ENCODE measurements at places on chromosomes 3 and 15.
A peak's percentile ranks its signal among the peaks of the same experiment; 100 is the strongest.

- DNase-seq, result no peak
Observed at GRCh38 chr3:187237741-187238140, 40.5 kb downstream of the RTP1 start.

- no peak for DNase-seq
Observed at GRCh38 chr3:173622166-173622565, 224.6 kb downstream of the NLGN1 start.

GRCh38 chr3:49257187-49257586 lies 19.8 kb downstream of the C3orf62 start:
- no peak for DNase-seq

DNA sequence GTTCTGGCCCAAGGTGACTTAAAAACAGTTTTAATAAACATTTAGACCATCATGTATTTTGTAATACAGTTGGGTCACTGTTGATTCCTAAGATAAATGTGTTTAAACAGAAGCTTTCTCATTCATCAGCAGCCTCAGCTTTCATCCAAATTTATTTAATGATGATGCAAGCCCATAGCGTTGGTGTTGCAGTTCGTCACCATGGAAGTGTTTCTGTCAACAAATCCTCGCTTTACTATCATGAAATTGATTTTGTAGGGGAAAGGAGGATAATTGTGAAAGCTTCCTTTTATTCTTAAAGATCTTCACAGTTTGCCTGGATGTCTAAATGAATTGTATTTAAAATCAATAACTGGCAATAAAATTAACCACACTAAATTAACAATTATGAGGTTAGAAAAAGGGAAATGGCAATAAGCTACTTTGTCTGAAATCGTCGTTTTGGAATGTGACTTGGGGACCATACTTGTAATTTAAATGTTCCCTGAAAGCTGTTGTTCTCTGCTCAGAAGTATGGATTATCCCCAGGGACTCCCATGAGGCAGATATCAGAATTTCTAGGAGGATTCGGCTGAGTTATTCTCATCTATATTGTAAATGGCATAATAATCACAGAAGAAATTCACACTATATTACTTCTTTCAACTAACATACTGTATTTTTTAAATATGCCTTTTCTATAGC lies 29.0 kb downstream of the CMSS1 start:
- DNase-seq, result no peak

- DNase-seq, result no peak
Observed at GRCh38 chr3:55891106-55891505, 404.0 kb upstream of the WNT5A start.

- no peak for DNase-seq
Observed at GRCh38 chr3:188571531-188572095, 417.7 kb downstream of the LPP start.

GRCh38 chr3:194296454-194297263 lies 54.5 kb downstream of the CPN2 start:
- no peak for DNase-seq

- no peak for DNase-seq
Observed at GRCh38 chr15:31296219-31296645, 30.4 kb upstream of the KLF13 start.

DNA sequence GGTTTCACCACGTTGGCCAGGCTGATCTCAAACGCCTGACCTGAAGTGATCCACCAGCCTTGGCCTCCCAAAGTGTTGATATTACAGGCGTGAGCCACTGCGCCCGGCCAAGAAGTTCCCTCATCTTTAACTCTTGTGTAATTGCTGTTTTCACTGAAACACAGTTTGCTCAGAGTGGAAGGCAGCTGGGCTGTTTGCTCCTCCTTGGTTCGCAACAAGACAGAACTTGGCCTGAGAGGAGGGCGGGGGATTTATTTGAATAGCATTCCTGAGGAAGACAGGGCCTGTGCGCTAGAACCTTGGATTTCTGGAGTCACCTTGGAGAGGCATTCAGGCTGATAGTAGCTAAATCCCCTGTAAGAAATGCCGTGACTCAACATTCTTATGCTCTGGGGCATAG lies 226.7 kb upstream of the MCTP2 start:
- no peak for DNase-seq

DNA sequence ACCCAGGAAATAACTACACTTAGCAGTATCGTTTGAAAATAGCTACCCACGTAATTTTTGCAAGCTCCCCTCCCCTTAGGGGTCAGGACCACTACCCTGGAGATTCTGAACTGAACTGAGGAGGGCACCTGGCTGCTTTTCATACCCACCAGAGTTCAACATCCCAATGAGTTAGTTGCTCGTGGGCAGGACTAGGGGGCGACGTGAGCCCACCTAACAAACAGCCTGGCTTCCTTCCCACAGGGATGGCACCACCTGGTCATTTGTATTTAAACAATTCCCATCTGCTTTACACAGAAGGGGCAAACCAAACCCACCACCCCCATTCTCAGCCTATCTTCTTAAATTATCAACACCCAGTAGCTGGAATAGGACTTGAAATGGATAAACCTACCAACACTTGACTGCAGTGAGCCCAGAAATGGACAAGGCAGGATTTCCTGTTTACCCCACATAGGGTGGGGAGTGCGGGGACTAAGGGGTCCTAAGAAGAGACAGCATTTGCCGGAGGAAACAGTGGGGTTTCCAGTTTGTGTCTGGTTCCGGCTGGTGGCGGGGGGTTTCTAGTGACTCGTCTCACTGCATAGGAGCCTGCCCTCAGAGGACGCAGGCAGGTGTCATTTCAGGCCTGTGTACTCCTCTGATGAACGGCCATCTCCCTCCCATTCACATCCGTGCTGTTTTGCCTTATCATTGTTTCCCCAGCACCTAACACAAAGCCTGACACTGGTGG lies 11.6 kb upstream of the VGLL4 start:
- peak; percentile 68 for DNase-seq

DNA sequence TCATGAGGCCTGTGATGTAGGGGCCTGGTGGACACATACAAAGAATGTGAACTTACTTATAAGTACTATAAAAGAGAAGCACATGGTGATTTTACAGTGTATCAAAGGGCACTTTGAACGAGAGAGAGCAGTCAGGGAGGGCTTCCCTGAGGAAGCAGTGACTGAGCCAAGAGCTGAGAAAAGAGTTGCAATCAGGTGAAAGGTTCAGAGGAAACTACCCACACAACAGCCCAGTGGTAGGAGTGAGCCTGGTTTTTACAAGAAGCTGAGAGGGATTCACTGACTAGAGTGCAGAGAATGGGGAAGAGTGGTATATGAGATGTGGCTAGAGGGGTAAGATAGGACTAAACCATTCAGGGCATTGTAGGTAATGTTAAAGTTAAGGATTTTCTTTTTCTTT lies 57.1 kb downstream of the CALML4 start:
- DNase-seq, result no peak

DNA sequence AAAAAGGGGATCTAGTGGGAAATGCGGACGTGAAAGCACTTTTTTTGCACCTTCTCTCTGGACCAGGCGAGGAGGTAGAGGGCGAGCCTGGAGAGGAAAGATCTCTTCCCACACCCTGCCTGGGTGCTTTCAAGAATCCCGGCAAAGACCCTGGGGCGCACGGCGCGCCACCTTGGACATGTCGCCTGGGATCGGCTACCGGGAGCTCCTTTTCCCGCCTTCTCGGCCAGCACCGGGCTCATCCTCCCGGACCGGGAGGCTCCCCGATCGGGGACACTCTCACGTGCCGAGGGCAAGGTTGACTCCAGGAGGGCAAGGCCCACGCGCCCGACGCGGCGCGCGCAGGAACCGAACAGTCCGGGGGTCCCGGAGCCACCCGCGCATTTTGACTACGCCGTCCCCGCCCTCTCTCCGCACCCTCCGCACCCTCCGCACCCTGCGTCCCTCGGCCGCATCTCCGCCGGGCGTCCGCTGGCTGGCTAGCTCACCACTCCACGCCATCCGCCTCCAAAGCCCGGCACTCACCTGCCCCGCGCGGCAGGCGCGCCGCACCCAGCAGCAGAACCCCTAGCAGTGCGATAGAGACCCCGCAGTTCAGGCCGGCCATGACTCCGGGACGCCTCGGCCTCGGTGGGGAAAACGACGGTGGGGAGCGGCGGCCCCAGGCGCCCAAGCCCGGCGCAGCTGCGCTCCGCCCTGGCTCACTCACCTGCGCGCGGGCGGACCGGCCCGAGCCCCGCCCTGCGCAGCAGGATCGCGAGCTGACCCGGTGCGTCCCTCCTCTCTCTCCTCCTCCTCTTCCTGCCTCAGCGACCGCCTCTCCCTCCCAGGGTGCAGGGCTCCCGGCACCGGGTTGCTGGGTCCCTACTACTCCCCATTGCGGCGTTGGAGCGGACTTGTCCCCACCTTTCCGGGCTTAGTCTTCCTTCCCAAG lies at the start of gene CDCP1:
CDCP1 (minus strand) TSS at position 698 of the 934 bp plus-strand sequence; CDS start at position 607, 91 bp downstream.
- DNase-seq, result no peak

DNA sequence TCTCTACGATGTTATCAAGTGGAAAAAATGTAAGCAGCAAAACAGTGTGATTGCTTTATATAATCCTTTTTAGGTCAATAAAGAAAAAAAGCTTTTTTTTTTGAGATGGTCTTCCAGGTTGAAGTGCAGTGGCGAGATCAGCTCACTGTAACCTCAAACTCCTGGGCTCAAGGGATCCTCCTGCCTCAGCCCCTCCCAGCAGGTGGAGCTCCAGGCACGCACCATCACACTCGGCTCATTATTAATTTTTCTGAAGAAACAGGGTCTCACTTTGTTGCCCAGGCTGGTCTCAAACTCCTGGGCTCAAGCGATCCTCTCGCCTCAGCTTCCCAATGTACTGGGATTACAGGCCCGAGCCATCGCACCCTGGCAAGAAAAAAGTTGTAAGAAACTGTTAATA lies 17.3 kb downstream of the RNF168 start:
- peak; percentile 43 for DNase-seq

DNA sequence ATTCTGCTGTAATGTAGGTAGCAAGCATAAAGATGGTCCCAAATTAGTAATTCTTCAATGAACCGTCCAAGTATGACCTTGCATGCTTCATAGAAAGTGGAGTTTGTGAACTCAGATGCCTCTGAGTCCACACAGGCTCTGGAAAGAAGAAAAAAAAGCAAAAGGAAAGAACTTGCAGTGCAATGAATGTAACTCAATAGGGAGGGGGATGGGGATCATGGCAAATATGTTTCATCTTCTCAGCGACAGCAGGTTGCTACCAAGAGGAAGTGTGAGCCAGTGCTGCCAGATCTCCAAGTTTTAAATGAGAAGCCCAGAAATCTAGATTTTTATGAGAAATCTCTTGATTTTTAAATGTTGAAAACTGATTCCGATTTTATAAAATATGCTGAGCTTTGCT lies 50.3 kb downstream of the IL20RB start:
- DNase-seq, result no peak

DNA sequence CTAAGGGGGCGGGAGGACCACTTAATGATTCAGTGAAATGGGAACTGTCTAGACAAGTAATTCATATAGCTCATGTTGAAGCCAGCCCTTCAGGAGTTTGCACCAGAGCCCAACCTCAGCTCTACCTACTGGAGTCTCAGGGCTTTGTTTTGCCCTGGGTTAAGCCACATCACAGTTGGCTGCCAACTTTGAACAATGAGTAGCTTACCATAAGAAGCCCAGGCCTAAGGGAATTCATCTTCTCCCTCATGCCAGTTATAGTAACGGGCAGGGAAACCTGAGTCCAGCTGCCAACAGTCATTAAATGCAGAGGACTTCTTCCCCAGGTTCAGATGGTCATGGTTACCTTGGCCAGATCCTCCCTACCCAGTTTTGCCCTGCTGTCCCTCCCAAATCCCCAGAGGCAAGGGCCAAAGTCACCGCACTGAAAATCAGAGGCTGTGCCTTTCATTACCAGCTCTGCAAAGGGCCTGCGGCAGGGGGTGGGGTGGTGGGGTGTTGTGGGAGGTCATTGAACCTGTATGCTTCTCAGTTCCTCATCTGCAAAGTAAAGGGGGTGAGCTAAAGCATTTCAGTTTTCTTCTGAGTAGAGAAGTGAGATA lies 302.2 kb upstream of the NR2E3 start:
- no peak for DNase-seq

- DNase-seq, result peak; percentile 55
Observed at GRCh38 chr3:99172736-99173657, 271.5 kb upstream of the DCBLD2 start.

- no peak for DNase-seq
Observed at GRCh38 chr15:37094915-37095711, 5.2 kb downstream of the MEIS2 start.

DNA sequence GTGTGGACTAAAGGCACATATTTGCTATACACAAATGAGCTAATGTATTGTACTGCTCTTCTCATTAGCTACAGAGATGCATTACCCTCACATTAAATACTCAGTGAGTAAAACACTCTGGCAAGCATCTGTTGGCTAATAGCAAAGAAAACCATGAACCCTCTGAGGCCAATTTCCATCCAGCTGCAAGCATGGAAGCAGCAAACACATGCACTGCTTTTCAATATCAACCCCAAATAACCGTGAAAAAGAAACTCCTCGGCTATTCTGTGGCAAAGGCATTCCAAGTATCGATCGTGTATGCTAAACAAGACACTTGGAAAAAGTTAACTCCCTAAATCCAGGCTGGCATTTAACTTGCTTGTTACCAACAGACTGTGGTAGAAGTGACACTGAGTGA lies 67.0 kb downstream of the PEAK1 start:
- no peak for DNase-seq

- DNase-seq, result no peak
Observed at GRCh38 chr15:59590027-59590426, 21.6 kb upstream of the GCNT3 start.

DNA sequence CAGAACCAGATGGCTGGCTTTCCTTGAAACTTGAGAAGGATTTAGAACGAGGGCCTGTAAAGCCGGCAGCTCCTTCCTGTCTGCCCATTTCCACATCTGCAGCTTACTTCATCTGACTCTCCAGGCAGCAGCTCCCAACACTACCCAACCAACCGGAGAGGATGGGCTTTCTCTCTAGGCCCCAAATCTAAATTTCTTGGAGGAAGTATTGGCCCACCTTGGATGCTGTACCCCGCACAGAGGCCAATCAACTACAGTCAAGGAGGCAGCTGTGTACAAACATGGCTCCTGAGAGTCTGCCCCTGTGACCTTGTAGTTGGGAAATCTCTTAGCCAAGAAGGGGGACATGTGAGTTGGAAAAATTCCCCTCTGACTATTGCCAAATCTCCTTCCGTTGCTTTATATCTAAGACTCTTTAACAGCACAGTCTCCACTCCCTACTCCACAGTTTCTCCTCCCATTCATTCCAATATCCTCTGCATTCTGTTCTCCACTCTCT lies 8.0 kb upstream of the ACAP2 start:
- DNase-seq, result no peak

- no peak for DNase-seq
Observed at GRCh38 chr3:123693584-123694190, 108.8 kb upstream of the HACD2 start.

DNA sequence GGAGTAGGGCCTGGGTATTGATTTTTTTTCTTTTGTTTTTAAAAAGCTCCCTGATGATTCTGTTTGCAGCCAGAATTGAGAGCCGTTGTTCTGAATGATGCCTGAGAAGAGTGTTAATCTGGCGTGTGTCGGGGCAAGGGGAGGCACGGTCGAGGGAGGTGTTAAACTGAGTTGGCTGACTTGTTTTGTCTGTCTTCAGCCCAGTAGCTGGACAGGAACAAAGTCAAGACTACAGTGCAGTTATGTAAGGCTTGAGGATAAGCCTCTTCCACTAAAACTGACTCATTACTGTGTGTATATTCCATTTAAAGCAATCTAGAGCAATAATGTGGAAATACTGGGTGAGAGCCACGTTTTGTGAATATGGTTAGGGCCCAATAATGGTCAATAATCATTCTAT lies 119.0 kb upstream of the DLG1 start:
- no peak for DNase-seq
